NCI-H460 (cell line): ENCODE measurements at places on chromosomes 4 and X.

DNA sequence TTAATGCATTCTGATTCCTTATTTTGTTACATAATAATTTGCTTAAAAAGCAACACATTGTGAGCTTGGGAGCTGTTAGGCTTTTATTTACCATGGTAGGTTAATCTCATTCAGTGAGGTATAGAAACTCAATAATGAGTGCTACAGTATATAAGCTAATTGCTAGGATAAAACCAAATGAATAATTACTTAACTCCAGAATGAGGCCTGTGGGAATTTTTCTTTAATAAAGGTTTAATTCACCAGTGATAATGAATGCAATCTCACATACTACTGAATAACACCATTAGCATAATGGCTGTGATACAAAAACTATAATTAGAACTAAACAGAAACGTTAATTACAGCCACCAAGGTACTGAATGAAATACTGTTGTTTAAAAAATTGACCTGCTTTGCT lies 326.3 kb downstream of the IQCM start:
- no peak for DNase-seq

- DNase-seq = no peak
Observed at GRCh38 chr4:53088152-53088551, 226.0 kb downstream of the RASL11B start.

- no peak for DNase-seq
Observed at GRCh38 chr4:67451464-67451863, 93.8 kb downstream of the CENPC start.

- no peak for DNase-seq
Observed at GRCh38 chrX:53813670-53814440, 127.3 kb upstream of the HUWE1 start.

- DNase-seq = no peak
Observed at GRCh38 chr4:153517159-153517558, 51.0 kb downstream of the TMEM131L start.

DNA sequence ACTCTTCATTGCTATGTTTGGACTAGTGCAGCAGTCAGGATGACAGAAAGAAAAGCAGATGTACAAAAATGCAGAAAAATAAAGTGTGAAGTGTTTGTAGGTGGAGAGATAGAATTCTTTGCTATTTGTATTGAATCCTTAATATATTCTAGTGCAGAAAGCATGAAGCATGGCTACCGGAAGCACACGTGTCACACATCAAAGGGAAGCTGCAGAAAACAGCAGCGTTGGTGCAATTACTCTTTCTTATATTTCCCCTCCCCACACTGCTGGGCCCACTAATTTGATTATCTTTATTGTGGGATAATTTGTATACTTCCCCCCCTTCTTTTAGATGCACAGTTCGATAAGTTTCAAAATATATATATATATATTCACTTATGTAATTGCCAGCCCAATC lies 35.9 kb upstream of the TAPT1 start:
- no peak for DNase-seq

DNA sequence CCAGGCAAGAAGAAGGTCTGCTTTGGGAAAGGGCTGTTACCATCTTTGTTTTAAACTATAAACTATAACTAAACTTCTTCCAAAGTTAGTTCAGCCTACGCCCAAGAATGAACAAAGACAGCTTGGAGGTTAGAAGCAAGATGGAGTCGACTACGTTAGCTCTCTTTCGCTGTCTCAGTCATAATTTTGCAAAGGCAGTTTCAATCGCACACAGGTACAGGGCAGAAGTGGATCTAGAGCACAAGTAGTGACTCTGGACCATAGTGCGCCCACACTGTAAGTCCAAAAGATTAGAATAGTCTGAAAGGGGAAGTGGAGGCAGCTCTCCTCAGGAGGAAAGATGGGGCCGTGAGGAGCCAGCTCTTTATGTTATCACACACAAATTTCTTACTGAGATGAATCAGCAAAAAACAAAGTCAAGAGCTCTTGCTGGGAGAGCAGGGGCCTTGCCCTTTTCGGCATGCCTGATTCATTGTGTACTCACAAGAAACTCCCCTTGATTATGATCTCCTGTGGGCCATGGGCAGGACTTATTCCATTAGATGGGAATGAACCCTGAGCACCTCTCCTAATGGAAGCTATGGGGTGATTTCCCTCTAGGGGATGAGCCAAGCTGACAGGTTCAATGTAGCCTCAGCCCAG lies 58.6 kb downstream of the FUNDC1 start:
- DNase-seq = no peak

DNA sequence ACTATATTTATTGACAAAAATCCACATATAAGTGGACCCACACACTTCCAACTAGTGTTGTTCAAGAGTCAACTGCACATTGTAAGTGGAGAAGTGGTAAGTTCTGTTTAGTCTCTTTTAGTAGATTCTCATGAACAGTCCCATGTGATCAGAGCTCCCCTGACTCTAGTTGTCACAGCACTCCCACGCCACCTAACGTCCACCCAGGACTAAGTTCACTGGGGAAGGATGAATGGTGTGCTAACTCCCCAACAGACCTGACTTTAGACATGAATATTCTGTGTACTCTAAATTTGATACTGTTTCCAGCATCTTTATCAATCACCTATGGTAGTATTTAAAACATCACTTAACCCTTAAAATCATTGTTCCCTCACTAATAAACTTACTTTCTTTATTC lies 59.8 kb downstream of the PACRGL start:
- DNase-seq = peak; percentile 2

GRCh38 chrX:13147147-13147546 lies 102.7 kb upstream of the FAM9C start:
- DNase-seq = no peak

GRCh38 chr4:71300964-71301363 lies 37.9 kb upstream of the SLC4A4 start:
- no peak for DNase-seq

DNA sequence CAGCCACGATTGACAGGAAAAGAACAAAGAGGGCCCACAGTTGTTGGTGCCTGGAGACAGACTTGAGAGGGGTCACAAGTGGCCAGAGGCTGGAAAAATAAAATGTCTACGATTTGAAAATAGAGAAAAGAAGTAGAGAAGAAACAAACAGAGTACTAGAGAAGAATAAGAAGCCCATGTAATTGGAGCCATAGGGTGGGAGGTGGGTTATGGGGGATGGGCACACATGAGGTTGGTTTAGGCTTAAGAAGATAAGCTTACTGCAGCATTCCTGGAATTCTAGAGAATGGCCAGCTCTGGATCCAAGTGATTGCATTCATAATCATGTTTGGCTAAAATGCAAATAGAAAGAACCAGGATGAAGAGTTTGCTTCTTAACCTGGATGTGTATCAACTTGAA lies 210.7 kb downstream of the MAML3 start:
- DNase-seq = no peak

- DNase-seq = no peak
Observed at GRCh38 chr4:10100734-10101216, 15.8 kb downstream of the WDR1 start.

GRCh38 chr4:81418572-81418971 lies 53.1 kb downstream of the RASGEF1B start:
- no peak for DNase-seq

DNA sequence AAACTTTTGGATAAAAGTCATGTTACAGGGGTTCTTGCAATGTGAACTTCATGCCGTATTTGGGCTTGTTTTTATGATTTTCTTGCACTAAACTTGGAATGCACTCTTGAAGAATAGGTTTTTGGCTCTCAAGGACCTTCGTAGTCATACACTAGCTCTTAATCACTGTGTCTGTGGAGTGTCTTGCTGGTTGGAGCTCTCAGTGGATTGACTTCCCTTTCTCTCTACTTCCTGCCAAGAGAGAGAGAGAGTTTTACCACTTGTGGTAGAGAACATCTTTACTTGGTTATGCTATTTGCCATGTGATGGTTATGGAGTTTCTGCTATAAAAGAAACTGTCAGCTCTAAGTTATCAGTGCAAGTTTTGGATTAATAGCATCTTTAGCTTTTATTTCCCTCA lies 112.4 kb downstream of the BMPR1B start:
- no peak for DNase-seq

DNA sequence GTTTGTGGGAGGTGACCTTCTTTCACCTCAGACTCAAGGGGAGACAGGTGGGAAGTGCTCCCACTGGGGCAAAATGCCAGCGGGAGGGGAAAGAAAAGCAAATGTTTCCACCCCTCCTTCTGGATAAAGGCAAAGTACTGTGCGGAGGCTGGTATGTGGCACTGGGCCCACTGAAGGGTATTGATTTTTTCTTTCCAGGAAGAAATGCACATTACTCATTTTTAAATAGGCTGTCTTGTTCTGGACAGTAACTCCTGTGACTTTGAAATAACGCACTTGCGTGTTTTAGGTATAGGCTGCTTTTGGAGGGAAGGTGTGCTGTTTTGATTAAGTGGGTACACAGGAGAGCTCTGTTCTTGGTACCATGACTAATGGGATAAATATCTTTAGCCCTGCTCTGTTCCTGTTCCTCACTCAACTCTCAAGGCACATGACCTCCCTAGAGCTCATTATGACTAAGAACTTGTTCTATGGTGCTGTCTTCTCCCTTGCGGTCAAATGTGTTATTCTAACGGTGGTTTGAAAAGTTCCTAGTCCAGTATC lies 40.7 kb upstream of the MBTPS2 start:
- no peak for DNase-seq

DNA sequence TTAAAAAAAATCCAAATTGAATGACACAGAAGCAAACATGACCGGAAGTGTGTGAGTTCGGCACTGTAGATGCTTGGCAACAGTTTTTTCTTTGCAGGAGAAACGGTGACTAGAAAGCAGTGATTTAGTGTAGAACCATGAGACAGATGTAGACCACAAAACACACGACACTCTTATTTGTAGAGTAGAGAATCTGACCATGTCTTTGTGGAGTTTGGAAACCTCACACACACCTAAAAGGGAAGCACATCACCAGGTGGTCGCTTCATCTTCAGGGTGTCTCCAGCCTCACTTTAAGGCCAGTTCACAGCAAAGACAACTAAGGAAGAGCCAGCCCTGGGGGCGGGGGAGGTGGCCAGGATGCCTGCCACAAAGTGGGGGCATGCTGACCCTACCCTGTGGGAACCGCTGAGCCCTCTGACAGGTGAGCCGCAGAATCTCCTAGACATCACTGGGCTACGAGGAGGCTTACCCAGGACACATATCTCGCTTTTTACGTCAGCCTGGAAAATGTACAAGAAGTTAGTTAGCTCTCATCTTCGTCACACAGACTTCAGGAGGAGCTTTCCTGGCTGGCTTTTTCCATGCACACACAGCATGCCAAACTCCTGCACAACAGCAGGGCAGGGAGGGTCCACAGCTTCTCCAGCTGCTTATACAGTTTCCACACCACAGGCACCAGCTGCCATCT lies 64.4 kb upstream of the PDLIM3 start:
- no peak for DNase-seq

- DNase-seq = no peak
Observed at GRCh38 chr4:81314196-81314896, 99.3 kb upstream of the PRKG2 start.

DNA sequence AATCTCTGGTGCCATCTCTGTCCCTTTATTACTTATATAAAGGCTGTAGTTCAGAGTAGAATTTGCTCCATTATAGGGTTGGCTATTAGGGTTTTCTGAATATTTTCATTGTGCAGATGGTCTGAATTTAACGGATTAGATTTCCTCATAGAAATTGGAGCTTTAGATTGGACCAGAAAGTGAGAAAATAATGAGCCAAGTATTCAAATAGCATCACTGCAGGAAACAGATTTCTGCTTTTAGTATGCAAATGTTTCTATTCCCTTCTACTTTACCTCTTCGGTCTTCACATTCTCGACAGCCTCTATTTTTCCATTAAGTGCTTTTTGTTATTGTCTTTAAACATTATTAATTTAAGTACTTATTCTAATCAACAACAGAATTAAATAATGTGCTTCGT lies 55.4 kb downstream of the TRIM2 start:
- no peak for DNase-seq

GRCh38 chr4:146592019-146592418 lies 46.7 kb upstream of the POU4F2 start:
- DNase-seq = no peak

DNA sequence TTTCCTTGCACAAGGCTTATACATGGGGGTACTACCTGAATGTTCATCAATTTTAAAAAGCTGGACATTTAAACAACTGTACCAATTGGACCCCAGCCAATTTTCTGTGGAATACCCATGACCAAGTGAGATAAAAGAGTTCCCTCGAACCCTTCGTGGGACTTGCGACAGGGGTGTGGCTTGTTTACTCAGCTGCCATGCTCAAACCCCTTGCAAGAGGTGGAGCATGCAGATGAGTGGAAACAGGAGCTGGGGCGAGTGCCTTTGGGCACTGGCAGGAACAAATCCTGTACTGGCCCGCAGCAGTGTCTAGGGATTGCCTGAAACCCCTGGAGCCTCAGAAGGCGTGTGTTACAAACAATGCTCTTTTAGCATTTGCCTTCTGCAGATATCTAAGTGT lies 144.2 kb downstream of the PDHA2 start:
- no peak for DNase-seq

GRCh38 chrX:15475021-15475420 lies 18.1 kb downstream of the PIR start:
- no peak for DNase-seq

DNA sequence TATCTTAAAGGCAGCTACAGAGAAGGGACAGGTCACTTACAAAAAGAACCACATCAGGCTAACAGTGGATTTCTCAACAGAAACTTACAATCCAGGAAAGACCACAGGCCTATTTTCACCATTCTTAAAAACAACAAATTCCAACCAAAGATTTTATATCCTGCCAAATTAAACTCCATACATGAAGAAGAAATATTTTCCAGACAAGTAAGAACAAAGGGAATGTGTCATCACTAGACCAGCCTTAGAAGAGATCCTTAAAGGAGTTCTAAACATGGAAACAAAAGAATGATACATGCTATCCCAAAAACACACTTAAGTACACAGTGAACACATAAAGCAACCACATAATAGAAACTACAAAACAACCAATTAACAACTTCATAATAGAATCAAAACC lies 105.6 kb downstream of the ANXA10 start:
- DNase-seq = no peak

- DNase-seq = peak; percentile 29
Observed at GRCh38 chr4:100420571-100420970, 97.3 kb downstream of the EMCN start.

- DNase-seq = peak; percentile 5
Observed at GRCh38 chrX:136589966-136590365, 58.0 kb downstream of the VGLL1 start.
